Hematopoietic multipotent progenitor cell (in vitro differentiated cells): ENCODE measurements at places on chromosomes 6 and 20. TPM values are rescaled to one million over a fixed set of nuclear protein-coding genes. Genes with fewer than 3 reads are reported as not detected.
A peak's percentile ranks its signal among the peaks of the same experiment; 100 is the strongest.

GRCh38 chr6:51644426-51644825 is 443.0 kb downstream of the PKHD1 start:
- DNase-seq, result no peak

DNA sequence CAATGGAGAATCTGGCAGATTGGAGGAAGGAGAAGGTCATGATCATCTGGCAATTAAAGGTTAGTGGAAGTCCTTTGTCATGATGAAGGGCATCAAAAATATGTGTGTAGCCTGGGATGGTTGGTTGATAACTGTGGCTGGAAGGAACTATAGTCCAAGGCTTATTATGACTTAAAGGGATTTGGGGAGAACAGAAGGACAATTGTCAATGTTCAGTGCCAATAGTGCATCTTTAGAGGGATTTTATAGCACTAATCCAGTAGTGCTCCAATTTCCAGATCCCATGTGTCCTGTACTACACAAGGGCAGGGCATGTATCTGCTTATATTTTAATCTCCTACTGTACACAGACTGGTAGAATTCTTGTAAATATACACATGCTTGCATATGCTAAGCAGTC is 5.0 kb upstream of the ZBTB24 start:
- no peak for DNase-seq

LRRN4 gene
- total RNA-seq, result under 0.01 TPM

RRAGD gene
- total RNA-seq, result 7.8 TPM

IL20RA gene
- not detected for total RNA-seq

EMILIN3 gene
- under 0.01 TPM for total RNA-seq

DNA sequence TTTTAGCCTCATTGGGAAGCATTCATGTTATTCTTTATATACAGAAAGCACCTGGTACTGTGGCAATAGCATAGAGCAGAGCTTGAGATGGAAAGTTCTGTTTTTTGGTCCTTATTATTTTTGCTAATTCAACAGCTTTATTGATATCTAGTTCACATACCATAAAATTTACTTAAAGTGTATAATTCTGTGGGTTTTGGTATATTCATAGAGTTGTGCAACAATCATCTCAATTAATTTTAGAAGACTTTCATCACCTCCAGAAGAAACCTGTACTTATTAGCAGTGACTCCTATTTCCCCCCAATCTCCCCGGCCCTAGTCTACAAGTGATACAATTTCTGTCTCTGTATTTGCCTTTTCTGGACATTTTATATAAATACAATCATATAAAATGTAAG is 77.4 kb downstream of the ANKRD6 start:
- no peak for DNase-seq

DNA sequence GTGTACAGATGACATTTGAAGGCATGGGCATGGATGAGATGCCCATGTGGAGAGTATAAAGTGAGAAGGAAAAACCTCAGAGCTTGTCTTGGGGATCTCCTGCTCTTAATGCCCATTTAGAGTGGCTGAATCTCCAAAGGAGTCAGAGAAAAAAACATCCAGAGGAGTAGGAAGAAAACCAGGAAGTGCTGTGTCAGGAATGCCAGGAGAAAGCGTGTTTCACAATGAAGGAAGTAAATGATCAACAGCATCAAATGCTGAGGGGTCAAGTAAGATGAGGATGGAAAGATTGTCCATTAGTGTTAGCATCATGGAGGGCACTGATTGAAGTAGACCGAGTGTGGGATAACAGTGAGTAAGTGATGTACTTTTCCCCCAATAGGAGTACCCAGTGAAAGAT is 56.1 kb downstream of the FIG4 start:
- no peak for DNase-seq

DNA sequence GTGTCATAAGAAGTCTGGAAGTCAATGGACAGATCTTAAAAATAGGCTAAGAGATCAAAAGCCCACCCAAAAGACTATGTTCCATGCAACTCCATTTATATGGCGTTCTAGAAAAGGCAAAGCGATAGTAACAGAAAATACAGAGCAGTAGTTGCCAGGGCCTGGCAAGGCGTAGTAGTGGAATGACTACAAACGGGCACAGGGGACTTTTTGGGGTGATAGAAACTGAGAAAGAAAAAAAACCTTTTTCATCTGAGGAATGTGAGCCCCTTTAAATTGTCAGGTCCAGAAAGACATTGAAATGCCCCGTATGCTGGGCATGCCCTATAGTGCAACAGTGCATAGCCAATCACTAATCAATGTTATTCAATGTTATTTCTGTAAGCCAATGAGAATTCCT is 47.2 kb upstream of the FAM50B start:
- DNase-seq, result no peak

- DNase-seq, result no peak
Observed at GRCh38 chr20:9112541-9113515, 43.9 kb downstream of the PLCB4 start.

DNA sequence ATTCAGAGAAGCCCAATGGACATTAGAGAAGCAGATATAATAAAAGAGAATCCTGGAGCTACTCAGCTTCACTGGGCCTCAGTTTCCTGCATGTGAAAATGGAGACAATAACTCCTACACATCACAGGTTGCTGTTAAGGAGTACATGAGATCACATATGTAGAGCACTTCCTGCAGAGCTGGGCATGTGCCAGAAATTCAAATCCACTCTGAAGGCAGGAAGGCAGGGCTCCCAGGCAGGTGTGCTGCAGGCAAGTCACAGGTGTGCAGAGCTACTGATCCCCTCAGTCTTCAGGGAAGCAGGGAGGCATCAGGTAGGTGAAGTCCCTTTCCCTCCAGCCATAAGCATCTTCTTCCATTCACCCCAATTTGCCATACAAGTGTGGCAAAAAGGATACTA is 48.0 kb downstream of the DST start:
- DNase-seq, result no peak

ANKRD66 gene
- not detected for total RNA-seq

DNA sequence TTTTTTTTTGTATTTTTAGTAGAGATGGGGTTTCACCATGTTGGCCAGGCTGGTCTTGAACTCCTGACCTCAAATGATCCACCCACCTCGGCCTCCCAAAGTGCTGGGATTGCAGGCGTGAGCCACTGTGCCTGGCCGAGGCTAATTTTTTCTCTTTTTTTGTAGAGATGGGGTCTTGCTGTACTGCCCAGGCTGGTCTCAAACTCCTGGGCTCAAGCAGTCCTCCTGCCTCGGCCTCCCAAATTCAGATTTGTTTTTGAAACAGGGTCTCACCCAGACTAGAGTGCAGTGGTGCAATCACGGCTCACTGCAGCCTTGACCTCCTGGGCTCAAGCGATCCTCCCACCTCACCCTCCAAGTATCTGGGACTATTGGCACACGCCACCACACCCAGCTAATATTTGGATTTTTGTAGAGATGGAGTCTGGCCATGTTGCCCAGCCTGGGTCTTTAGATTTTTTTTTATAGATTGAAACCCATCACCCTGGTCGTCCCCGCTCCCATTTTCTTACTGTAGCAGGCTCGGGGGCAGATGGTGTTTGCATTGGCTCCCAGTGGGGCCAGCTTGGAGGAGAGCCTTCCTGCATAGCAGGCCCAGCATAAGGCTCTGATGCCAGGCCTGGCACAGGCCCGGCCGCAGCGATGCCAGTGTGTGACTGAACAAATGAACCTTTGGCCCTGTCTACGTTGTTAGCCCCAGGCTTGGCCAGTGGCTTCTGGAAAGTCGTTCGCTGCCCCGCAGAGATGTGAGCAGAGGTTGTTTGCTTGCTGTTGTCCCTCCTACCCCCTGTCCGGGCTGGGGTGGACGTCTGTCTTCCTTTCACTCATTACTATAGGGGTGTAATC is 4.3 kb upstream of the MTG2 start:
- DNase-seq, result no peak

- DNase-seq, result peak; percentile 41
Observed at GRCh38 chr20:34709831-34710567, 5.9 kb downstream of the TP53INP2 start.

MCHR2 gene
- total RNA-seq, result not detected

DNA sequence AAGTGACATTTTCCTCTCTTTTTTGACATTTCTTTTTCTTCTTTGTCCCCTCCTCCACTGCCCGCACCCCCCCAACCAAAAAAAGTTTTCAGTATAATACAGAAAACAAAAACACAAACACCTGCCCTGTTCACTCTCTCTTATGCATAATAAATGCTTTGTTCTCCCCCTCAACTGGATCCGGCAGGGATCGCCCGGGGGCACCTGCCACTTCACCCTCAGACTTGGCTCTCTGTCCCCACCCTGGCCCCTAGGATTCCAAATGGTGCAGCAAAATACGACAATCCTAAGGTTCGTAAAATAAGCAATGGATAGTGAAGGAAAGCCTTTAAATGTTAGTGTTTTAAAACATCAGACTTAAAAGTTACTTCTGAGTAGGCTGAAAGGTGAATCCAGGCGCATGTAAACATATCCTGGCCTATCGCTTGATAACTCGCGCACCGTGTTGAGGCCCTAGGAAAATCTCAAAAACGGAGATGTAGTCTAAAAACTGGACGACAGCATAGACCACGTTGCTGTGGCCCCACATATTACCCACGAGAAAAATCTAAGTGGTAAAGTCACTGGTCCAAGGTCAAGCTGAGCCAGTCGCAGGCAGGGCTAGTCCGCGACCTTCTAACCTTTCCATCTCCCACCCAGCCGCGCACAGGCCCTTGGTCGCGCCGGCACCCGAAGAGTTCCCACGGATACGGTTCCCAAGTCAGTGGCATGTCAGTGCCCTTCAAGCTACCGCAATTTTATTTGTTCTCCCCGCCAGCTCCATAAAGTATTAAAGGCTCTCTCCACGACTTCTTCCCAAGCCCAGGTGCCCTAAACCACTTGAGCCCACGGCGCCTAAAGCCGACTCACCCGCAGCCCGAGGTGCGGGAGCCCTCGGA is 130.8 kb downstream of the OGFRL1 start:
- DNase-seq, result peak; percentile 1

- DNase-seq, result no peak
Observed at GRCh38 chr6:4451081-4451480, 315.7 kb upstream of the ECI2 start.

GRCh38 chr6:109854541-109855308 is 123.4 kb upstream of the GPR6 start:
- DNase-seq, result no peak

DNA sequence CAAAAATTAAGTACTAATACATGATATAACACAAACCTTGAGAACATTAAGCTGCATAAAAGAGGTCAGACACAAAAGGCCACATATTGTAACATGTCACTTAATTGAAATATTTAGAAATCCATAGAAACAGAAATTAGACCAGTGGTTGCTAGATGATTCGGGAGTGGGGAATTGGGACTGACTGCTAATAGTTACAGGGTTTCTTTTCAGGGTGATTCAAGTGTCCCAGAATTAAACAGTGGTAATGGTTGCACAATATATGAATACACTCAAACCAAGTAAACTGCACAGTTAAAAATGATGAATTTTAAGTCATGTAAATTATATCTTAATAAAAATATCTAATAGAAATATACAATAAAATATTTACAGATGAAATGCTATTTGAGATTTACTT is 174.5 kb downstream of the WDR27 start:
- no peak for DNase-seq

TP53TG5 gene
- not detected for total RNA-seq

DNA sequence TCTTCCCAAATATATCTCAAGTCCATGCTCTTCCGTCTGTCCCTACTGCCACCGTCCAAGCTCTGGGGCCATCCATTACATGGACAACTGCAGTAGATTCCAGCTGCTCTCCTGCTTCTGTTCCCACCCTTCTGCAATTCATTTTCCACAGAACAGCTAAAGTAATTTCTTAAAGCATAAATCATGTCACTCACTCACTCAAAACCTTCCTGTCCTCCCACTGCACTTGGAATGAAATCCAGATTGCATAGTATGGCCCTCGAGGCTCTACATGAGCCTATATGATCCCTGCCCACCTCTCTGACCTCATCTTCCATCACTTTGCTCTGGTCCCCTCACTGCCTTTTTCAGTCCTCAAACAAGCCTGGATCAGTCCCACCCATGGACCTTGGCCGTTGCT is 10.9 kb downstream of the PHACTR2 start:
- DNase-seq, result no peak
